ENCODE measurements at places on chromosomes 1 and 21. TPM values are rescaled to one million over a fixed set of nuclear protein-coding genes. Genes with fewer than 3 reads are reported as not detected.

The SPAG17 gene
- 0.18 TPM for total RNA-seq

- no peaks in the 10 kb centered on the region for H3K36me3 ChIP-seq
- no peak overlapping the region for H3K4me3 ChIP-seq
- H3K27ac ChIP-seq, result no peak overlapping the region
- DNase-seq, result no peak
These were observed 11.4 kb downstream of the MX2 start for GRCh38 chr21:41373253-41373652.

The SEC16B gene
- total RNA-seq, result 0.08 TPM

The CFAP141 gene
- not detected for total RNA-seq
